ENCODE measurements at places on chromosomes 4 and X.

GRCh38 chr4:20065952-20066351, 185.8 kb upstream of the SLIT2 start:
- no peak for DNase-seq

- no peak for DNase-seq
Observed at GRCh38 chrX:134715930-134716619, 57.8 kb upstream of the PLAC1 start.

- DNase-seq = no peak
Observed at GRCh38 chr4:80322716-80323115, 12.8 kb upstream of the CFAP299 start.

DNA sequence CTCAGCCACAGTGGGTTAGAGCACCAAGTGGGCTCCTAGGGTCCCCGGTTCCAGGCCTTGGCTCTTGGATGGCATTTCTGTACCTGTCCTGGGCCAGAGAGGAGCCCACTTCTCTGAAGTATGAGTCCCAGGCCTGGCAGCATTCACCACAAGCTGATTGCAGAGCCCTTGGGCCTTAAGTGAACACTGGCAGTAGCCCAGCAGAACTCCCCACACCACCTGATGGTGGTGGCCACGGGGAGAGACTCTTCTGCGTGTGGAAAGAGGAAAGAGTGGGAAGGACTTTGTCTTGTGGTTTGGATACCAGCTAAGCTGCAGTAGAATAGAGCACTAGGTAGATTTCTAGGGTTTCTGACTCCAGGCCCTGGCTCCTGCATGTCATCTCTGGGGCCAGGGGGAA, 104.8 kb downstream of the DLG3 start:
- DNase-seq = no peak

DNA sequence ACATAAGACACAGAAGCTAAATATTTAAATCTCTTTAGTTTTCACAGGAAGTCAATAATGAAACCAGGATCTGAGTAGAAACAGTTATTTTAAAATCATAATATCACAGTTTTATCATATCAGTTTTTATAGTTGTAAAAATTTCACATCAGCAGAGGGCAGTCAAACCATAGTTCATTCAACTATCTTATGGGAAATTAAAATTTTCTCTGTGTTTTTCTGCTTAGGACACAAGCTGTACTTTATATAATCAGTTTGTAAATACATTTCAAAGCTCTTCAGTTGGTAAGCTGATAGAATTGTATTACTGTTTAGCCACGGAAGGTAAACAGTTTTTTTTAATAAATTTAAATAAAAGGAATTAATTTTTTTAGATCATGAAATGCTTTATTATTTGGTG, 204.8 kb upstream of the NUDT6 start:
- DNase-seq = no peak

DNA sequence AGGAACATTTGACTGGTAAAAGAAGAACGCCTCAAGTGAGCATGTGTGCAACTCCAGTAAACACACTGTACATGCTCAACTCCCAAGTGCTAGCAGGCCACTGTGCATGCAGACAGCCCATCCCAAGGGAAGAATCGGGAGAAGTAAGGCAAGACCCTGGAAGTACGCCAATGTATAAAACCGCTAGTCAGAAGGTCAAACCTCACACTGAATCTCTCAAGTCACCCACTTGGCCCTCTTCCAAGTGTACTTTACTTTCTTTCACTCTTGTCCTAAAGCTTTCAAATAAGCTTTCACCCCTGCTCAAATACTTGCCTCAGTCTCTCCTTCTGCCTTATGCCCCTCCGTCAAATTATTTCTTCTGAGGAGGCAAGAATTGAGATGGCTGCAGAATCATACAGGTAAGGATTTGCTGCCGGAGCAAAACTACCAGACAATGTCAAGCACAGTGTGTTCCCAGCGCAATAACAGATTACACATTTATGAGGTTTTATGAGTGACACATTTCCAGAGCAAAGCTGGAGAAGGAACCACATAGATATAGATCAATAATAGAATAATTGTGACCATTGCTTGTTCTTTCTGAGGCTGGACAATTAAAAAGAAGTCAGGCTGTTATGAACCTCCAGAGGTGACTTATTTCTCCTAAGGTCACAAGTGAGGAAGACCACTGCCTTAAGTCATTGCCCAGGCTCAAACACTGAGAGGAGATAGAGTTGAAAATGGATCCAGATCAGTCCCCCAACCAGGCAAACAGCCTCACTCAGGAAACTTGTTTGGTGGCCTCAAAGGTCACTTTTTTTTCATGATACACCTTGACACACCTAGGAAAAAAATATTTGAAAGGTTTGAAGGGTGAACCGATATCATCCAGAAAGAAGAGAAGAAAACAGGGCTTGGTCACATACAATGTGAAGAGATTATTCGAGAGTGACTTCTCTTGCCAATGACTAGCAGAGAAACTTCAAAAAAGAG, 26.3 kb downstream of the CXCL1 start:
- DNase-seq = no peak

DNA sequence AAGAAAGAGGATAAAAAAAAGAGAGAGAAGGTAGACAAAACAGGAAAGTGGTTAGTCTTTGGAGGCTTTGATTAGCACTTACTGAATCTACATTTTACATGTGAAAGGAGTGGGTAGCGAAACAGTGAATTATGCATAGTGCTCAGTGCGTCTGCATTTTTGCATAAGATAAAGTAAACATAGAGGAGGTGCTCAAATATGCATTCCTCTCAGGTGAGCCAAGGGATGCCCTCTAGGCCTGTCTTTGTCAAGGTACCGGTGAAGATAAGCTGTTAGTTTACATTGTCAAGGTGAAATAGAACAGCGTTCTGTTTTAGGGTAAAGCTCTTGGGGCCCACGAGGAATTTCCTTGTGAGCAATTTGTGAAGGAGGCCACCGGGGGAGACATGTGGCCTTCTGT, 260.6 kb downstream of the TRIML1 start:
- DNase-seq = no peak

DNA sequence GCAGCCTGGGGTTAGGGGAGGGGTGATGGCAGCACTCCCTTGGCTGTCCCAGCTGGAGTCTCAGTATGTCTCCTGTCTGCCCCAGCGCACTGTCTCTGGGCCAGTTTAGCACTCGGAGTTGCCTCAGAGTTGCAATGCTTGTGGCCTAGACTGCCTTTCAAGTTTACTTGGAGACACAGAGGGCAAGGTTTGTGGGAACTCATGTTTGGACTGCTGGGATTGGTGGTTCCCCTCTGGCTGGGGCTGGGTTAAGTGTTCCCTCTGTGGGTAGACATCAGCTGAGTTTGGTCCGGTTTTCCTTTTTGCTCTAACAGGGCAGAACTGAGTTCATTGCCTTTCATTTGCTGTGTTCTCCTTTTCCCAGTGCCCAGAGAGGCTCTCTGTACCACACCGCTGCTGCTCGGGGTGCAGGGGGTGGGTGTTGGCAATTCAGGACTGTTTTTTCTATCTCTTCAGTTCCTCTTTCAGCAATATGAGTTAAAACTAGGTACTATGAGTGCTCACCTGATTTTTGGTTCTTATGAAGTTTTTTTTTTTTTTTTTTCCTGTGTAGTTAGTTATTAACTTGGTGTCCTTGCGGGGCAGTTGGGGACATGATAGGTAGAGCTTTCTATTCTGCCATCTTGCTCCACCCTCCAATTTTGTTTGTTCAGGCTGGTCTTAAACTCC, 17.2 kb downstream of the RAB33B start:
- no peak for DNase-seq

DNA sequence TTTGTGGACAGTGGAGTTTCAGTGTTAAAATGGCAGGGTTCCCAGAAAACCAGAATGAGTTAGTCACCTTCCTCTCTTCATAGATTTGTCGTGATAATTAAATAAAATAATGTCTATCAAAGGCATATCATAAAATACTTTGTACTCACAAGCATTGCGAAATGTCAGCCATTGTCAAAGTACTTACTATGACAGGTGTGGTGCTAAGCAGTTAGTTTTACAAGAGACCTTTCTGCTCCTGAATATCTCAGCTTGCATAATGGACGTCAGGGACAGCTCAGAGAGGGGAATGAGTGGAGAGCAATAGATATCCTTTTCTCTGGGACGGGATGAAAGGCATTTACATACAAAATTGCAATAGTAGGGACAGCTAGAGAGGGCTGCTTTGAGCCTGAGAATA, 560.9 kb downstream of the KCNIP4 start:
- no peak for DNase-seq

DNA sequence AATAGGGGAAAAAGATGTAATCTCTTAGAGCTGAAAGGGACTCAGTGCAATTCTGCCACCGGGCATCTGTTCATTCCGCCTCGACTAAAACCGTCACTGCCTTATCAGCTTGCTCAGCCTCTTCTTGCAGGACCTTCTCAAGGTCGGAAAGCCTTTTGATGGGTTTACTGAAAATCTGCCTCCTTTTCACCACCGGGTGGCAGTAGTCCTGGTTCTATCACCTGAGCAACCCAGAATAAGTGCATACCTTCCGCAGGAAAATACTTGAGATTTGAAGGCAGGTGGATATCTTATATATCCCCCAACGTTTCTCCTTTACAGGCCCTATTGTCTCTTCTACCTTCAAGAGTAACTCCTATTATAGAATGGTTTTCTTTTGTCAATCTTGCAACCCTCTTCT, 103.4 kb upstream of the PAK3 start:
- DNase-seq = no peak

DNA sequence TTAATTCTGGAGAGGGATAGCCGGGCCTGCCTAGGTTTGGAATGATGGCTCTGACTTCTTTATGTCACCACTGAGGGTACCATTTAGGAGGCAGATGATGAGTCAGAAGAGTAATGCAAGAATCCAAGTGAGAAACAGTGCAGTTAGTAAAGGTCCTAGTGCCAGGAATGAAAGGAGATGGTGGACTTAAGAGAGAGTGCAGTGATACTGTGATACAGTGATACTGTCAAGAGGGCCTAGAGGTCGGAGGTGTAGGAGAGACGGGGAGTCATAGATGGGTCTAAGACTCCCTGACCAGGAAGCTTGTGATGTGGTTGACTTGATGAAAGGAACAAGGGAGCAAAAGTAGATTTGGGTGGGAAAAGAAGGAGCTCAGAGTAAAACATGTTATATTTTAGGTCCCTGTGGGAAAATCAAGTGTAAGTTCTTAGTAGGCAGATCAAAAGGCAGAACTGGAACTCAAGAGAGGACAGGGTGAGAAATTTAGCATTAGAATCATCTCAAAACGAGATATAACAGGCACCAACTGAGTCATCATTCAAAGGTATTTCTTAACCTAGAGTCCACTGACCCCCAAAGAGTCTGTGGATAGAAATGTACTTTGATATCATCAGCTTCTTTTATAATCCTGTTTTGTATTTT, 85.0 kb downstream of the NFKB1 start:
- DNase-seq = no peak

- DNase-seq = no peak
Observed at GRCh38 chr4:11698846-11699590, 270.3 kb upstream of the HS3ST1 start.

GRCh38 chrX:130719413-130719812, 183.6 kb downstream of the ENOX2 start:
- DNase-seq = no peak

GRCh38 chrX:1481636-1482529, 29.2 kb upstream of the ASMTL start:
- no peak for DNase-seq

GRCh38 chr4:3353752-3354454, 61.1 kb downstream of the RGS12 start:
- DNase-seq = no peak

GRCh38 chr4:65195666-65196065, 474.6 kb downstream of the EPHA5 start:
- DNase-seq = no peak

GRCh38 chrX:13864264-13864663, 47.4 kb upstream of the GPM6B start:
- no peak for DNase-seq

DNA sequence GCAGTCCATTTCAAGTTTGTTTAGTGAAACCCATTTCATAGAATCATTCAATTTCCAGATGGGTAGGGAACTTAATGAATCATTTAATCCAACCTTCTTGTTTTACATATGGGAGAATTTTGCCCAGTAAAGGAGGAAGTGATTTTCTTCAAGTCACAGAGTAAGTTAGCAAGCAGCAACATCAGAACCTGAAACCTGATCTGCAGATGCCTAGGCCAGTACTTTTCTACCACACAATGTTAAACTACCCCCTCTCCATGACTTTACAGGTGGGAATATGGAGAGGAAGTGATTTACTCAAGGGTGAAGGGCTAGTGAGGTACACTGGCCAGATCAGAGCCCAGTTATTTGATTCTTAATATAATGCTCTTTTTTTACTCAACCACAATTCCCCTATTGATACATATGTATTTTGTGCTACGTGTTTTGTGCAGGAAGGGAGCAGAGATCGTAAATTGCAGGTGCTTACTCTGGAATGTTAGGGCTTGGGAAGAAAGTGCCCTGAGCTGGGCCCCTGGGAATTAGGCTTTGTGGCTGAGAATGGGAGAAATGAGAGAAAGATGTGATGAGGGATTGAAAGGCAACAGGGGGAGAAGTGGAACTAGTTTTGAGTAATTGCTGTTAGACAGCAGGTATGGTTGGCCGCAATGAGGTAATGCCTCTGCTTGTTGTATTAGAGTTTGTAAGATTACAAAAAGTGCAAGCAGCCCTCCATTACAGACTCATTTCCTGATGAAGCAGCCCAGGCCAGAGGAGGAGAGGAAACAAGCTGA, 6.8 kb downstream of the LHFPL1 start:
- no peak for DNase-seq

DNA sequence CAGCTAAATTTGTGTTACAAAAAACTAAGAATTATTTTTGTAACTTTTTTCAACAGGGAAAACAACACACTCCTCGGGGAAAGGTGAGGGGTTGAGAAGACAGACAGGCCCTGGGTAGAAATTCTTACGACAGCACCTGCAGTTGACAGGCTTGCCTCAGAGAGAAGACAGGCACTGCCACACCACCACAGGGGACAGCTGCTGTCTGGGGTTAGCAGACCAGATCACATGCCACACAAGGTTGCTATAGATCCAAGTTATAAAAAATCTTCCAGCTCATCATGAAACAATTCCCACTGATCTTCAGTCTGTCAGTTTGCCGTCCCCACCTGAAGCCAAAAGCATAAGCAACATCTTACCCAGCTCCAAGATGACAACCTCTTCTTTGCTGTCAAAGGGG, 143.2 kb upstream of the ZCCHC13 start:
- no peak for DNase-seq

GRCh38 chr4:107970063-107970798, 19.5 kb upstream of the HADH start:
- DNase-seq = no peak

- DNase-seq = no peak
Observed at GRCh38 chr4:174222266-174222872, 61.1 kb downstream of the FBXO8 start.
